ENCODE measurements at places on chromosomes 11 and 22.

GRCh38 chr11:910044-910588, 494 bp downstream of the CHID1 start:
- peak; percentile 19 for DNase-seq

GRCh38 chr11:47243454-47243853, 5.2 kb downstream of the ACP2 start:
- DNase-seq: no peak

DNA sequence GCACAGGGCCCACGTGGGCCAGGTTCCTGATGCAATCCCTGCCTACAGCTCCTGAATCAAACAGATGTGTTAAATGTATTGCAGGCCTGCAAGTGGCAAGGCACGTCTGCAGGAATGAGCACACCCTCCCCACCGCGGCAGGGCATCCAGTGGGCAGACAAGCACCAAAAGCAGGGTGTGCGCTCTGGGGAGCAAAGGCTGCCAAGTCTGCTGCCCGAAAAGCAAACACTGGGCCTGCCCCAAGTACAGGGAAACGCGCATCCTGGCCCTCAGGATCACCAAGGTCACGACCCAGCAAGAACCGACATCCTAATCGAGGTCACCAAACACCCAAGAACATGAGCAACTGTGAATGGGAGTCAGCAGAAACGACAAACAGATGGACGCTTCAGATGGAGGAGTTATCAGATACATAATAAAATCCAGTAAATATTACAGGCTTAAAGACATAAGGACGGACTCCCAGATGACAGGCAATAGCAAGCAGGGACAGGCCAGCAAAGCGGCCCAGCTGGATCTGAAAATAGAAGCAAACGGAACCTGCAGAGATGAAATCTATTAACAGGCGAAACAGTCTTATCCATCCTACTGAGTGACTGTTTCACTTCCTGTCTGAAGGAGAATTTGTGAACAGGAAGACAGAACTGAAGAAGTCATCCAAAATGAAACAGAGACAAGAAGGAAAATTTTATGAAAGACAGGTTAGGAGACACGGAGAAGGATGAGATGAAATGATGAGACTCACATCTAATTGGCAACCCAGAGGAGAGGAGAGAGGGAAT, 26.7 kb downstream of the CARS1 start:
- DNase-seq: no peak

- no peak for DNase-seq
Measured at GRCh38 chr22:50061141-50061823, 3.2 kb upstream of the TTLL8 start.

DNA sequence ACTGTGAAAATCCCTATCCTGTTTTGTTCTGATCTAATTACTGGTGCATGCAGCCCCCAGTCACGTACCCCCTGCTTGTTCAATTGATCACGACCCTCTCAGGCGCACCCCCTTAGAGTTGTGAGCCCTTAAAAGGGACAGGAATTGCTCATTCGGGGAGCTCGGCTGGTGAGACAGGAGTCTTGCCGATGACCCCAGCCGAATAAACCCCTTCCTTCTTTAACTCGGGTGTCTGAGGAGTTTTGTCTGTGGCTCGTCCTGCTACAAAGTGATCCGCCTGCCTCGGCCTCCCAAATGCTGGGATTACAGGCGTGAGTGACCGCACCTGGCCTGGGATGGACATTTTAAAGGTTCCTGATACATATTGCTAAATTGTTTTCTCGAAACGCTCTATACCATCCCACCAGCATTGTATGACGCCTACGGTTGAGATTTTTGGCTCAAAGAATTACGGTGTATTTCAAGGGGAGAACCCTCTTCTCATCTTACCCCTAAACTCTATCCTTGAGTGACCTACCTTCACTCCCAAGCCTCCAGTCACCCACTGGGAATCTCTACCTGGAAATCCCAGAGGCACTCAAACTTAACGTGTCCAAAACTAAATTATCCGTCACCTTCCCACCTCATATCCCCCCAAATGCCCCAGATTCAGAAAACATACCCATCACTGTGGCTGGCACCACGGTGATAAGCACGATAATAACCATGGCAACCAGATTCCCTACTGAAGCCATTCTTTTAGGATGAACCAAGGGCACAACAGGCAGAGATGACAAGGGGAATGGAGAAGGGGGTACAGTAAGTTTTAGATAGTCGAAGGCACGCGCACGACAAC, 789 bp upstream of the POLA2 start:
- DNase-seq: no peak

- DNase-seq: no peak
Measured at GRCh38 chr22:45087802-45088201, 75.9 kb upstream of the NUP50 start.

DNA sequence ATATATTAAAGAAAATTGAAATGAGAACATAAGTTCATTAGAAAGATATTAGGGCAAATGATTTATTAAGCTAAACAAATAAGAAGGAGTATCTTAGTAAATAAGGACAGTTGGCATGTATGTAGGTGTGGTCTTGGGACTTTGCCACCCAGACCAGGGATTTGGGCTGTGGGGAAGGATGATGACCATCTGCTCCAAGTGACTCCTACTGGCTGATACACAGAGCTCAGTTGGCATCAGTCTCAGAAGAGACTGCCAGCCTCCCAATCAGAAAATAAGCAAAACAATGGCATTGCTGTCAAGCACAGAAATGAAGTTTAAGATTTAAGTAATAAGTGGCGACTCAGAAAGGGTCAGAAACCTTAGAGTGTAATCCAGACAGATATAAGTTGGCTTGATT, 49.5 kb downstream of the PAX6 start:
- no peak for DNase-seq

- DNase-seq: no peak
Measured at GRCh38 chr11:9718147-9718546, 54.3 kb downstream of the SWAP70 start.

- DNase-seq: no peak
Measured at GRCh38 chr11:124841840-124842239, 23.4 kb upstream of the ROBO3 start.

DNA sequence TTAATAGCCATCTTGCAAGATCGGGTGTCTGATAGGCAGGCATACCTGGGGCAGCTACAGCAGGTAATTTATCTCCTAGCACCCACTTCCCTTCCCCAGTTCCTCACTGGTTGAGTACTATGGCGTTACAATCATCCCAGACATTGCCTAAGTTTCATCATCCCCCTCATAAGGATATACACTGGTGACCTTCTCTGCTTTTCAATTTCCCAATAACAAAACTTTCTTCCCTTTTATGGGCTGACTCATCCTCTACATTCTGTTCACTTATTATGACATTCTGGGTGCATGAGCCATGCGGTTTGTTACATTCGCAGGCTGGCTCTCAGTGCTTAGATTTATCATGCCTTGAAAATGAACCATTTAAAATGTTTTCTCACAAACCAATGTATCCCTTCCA, 5.0 kb upstream of the MRPL11 start:
- DNase-seq: no peak

DNA sequence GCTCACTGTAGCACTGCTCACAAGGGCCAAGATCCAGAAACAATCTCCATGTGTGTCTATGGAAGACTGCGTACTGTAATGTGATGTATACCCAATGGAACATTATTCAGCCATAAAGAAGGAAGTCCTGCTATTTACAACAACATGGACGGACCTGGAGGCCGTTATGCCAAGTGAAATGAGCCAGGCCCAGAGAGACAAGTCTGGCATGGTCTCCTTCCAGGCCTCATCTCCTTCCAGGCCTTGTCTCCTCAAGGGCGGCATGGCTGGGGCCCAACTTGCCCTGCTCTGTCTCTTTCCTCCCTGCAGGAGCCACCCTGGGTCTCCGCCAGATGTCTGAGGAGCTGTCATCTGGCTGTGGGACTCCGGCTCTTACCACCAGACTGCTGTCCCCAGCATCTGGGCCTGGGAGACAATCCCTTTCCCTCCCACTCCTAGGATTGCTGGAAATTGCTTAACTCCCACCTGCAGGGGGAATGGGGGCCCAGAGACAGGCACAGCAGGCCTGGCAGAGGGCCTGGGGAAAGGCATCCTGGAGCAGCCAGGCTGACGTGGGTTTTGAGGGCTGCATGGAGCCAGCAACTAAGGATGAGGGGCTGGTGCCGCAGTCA, 1326.6 kb downstream of the TBC1D22A start:
- no peak for DNase-seq

- no peak for DNase-seq
Measured at GRCh38 chr11:2381494-2382128, 4.5 kb downstream of the CD81 start.

DNA sequence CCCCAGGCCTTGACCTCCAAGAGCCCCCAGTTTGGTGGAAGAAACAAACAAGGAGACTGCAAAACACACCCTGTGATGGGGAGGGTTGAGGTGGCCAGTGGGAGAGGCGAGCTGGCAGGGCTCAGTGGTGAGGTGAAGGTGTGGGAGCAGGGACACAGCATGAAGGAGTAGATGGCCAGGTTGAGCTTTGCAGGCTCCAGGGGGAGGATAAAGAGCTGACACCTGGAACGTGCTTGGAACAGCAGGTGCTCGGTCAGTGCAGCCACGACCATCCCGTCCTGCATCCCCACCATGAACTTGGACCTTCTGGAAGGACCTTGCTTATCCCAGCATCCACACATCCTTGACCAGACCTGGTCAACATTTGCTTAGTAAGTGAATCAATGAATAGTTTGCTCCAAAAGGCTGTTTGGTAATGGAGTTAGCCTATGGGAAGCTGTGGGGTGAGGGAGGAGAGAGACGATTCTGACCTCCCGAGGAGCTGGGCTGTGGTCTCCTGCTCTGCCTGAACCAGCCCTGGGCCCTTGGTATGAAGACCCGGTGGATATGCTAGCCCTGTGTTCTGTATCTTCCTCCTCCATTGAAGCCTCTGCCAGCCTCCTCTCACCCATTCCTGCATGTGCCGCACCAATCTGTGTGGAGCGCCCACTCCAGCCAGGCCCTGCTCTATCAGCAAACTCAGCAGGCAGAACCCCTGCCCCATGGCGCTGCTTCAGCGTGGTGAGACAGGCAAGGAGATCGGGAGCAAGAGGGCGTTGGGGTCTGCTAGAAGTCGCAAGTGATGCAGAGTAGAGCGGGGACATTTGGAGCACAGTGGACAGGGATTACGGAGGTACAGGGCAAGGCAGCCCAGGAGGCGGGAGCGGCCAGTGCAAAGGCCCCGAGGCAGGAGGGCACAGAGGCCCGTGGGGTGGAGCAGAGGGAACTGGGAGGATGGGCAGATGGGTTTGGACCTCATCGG, 9.9 kb downstream of the LINC01488 start:
- no peak for DNase-seq

- DNase-seq: no peak
Measured at GRCh38 chr11:47564933-47565339, 463 bp upstream of the PTPMT1 start.

DNA sequence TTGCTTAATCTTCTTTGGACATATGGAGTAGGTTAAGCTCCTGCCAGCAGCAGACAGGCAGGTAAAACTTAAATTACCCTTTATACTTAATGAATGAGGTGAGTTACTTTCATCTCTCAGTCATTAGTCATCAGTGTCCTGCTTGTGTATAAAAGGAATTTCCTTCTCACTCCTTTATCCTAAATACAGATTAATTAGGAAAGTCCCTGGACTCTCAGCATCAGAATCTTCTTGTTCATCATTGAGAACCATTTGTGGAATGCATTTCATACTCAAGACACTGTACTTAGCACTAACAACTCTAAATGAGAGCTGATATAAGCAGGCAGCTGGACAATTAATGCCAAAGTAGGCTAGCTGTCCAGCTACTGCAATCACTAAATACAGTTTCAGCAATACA, 630.4 kb downstream of the METTL15 start:
- no peak for DNase-seq

DNA sequence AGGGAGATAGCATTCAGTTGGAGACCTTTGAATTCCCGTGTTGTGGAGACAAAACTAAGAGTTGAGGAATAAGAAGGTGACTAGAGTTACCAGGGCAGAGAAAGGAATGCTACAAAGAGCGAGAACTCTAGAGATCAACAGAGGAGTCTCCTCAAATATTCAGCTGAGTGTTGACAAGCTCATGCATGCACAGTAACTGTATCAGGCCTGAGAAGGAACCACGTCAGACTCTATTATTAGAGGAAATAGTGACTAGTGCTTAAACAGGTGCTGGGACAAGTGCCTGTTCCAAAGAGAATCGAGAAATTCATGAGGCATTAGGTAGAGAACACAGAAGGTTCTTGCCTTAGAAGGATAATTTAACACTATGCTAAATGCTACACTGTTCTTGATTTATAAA, 333.8 kb upstream of the CHORDC1 start:
- no peak for DNase-seq

Data from foreskin melanocyte (primary cell).